ENCODE measurements at places on chromosomes 5 and 9.

DNA sequence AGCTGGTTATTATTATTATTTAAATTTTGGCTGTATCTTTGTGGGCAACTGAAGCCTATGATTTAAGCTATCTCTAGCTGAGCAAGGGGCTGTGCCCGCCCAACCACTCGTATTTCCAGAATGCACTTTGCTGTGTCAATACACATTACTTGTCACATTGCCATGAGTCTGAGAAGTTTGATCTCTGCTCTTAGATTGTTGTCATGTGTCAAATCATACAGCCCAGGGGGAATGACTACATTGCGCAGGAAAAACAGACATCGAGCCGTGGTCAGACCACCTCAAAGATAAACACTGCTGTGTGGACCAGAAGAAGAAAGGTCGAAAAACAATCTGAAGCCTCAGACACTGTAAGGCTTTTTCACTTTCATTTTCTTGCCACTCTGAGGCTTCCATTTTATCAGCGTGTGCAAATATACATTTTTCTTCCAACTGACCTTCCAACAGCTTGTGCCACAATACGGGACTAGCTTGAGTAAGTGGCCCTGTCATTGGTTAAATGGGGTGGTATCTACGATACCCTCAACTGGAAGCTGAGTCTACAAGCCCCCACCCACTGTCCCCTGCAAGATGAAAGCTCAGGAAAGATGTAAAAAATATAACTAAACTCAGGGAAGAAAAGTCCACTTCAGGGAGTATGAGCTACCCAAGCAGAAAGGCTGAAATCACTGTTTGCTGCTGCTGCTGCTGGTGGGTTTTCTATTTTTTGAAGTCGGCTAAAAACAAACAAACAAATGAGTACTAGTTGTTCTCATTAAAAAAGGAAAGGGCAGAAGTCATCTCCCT is 603.0 kb downstream of the BNC2 start:
- DNase-seq = no peak

- DNase-seq = no peak
Observed at GRCh38 chr5:168313596-168314204, 22.3 kb downstream of the WWC1 start.

DNA sequence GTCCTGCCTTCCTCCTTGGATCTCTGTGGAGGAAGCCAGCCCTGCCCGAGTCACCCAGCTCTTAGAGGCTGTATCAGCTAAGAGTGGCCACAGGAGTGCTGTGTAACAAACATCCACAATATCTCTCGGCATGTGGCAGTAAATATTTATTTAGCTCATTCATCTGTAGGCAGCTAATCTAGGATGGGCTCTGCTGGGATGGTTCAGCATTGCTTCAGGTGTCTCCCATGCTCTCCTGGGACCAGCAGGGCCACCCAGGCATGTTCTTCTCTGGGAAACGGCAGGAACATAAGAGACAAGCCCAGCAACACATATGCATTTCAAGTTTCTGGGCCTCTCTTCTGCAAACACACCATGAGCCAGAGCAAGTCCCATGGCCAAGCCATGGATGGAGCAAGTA is 56.1 kb downstream of the HRH2 start:
- DNase-seq = no peak

DNA sequence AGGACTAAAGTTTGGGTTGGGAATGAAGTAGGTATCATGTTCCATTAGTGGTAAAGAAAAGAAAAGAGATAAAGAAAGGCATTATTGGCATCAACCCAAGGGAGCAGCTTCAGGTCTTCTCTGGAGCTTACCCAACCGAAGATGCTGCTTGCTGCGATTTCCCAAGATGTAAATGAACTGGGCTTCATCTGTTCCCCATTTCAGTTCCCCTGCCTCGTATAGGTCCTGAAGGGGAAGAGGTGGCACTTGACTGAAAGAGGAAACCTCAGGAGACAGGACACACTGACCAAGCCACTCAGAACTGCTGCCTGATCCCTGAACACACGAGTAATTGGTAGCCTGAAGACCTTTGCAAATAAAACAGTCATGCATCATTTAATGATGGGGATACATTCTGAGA is 24.6 kb downstream of the ANXA6 start:
- no peak for DNase-seq

DNA sequence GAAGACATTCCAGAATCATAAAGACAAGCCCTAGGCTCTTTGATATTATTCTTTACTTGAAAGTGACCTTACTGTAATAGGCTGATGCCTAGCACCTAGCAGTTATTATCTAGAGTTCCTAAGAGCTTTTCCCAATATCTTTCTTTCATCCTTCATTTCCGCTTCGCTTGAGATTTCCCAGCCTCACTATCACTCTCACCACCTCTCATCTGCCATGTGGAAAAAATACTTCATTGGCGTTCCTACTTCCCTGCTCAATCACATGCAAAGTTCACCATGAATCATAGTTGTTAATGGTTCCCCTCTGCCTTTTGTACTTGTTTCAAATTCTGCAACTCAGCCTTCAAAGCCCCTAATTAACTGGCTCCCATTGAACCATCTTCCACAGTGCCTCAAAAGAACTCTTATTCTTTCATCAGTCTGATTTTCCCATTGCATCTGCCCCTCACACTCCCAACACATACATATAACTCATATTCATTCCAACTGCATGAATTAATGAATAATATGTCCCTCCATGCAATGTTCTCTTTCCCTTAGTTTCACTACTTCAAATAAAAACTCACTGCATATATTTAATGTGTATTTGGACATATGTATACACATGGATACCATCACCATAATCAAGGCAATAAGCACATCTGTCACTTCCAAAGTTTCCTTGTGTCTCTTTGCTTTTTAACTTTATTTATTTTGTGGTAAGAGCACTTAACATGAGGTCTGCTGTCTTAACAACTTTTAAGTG is 221.6 kb downstream of the PARP8 start:
- no peak for DNase-seq

GRCh38 chr5:108878756-108879155 is 131.1 kb downstream of the FER start:
- no peak for DNase-seq

GRCh38 chr5:98128271-98128670 is 645.2 kb upstream of the RGMB start:
- DNase-seq = no peak

DNA sequence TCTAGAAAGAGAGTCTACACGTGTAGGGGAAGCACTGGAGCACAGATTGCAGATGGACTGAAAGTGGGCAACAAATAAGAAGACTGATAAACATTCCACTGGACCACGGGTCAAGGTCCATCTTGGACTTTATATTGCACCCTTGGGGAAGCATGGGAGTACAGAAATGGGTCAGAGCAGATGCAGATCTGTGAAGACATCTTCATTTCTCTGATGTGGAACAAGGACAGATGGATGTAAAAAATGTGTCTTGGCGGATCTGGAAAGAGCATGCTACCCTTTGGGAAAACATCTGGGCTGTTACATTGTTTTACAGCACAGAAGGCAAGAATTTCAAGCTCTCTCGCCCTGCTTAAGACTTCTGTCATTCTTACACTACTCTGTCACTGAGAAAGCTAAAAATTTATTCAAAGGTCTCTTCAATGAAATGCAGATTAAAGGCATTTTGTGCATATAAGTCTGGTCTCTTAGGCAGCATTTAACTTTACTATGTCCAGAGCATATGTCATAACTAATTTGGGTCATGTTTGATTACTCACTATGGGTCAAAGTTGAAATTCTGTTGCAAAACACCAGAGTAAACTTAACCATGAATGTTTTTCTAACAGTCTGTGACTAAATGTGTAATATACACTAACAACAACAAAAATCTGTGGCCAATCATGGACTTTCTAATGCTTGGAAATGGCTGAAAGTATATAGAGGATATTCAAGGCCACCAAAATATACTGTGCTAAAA is 756.4 kb upstream of the DMAC1 start:
- peak; percentile 62 for DNase-seq

- no peak for DNase-seq
Observed at GRCh38 chr5:116536316-116537083, 38.1 kb downstream of the SEMA6A start.

GRCh38 chr5:76947082-76947503 is 5.8 kb upstream of the CRHBP start:
- DNase-seq = no peak

DNA sequence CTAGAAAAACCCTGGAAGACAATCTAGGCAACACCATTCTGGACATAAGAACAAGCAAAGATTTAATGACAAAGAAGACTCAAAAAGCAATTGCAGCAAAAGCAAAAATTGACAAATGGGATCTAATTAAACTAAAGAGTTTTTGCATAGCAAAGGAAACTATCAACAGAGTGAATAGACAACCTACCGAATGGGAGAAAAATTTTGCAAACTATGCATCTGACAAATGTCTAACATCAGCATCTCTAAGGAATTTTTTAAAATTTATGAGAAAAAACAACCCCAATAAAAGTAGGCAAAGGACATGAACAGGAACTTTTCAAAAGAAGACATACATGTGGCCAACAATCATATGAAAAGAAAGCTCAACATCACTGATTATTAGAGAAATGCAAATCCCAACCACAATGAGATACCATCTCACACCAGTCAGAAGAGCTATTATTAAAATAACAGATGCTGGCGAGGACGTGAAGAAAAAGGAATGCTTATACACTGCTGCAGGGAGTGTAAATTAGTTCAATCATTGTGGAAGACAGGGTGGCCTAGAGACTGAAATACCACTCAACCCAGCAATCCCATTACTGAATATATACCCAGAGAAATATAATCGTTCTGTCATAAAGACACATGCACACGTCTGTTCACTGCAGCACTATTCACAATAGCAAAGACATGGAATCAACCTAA is 3.8 kb downstream of the MOCS2 start:
- no peak for DNase-seq

DNA sequence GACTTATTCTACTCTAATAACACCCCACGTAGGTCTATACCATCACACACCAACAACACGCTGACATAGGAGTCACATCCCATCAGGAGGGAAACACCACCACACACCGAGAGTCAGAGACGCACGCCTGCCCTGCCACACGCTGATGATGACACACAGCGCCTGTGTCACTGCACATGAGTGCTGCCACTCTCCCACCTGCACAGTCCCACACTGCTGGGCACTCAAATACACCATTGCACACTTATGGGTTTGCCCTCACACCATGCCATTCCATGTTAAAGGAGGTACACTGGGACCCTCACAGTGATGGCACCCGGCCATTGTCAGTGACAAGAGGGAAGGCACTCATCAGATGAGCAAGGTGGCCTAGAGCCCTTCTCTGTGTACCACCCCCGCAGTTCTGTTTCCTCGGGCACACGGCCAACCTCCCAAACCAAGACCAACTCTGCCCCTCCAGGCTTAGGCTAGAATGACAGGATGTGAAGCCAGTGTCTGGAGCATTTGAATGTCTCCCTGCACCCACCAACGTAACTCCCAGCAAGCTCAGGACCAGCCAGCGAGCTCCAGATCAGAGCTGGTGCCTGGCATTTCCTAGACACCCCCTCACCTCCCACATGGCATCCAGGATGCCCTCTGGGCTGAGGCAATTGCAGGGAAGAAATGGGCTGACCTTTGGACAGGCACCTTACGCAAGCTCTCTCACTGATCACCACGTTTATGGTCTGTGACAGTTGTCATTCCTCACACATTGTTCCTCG is 3.6 kb upstream of the CPLX2 start:
- DNase-seq = peak; percentile 66

DNA sequence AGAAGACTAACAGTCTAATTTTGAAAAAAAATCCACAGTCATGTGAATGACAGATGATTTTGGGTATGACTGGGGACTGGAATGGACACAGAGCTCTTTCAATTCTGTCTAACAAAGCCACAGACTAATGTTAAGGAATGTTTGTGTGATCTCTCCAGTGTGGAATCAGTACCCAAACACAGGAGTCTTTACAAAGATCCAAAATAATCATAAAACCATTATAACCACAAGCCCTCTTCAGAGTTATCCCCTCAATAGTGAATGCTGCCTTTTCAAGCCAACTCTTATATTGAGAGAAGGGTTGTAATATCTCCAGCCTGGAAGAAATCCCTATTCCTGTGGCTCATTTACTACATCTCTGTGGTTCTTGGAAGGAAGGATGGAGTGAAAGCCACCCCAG is 552.0 kb upstream of the CLINT1 start:
- DNase-seq = no peak

- DNase-seq = no peak
Observed at GRCh38 chr9:16345902-16346301, 524.6 kb downstream of the BNC2 start.

- no peak for DNase-seq
Observed at GRCh38 chr9:13520069-13520468, 240.6 kb upstream of the MPDZ start.

DNA sequence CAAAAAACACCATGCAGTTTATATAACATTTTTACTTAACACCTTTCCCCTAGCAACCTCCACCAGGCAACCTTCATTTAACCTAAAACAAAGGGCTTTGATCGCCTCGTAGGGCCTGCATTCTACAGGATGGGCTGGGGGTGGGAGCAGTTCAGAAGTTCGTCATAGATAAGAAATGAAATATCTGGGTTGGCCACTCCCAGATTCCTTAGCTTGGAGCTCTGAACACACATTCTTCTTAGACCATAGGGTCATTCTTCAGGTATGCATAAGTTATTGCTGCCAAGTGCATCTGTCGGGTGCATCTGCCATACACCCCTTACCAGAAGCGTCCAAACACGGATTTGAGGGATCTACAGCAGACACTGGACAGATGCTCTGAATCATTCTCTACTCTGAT is 4.3 kb upstream of the SLC22A5 start:
- peak; percentile 80 for DNase-seq

- peak; percentile 47 for DNase-seq
Observed at GRCh38 chr5:108061941-108062340, 320.0 kb downstream of the FBXL17 start.

DNA sequence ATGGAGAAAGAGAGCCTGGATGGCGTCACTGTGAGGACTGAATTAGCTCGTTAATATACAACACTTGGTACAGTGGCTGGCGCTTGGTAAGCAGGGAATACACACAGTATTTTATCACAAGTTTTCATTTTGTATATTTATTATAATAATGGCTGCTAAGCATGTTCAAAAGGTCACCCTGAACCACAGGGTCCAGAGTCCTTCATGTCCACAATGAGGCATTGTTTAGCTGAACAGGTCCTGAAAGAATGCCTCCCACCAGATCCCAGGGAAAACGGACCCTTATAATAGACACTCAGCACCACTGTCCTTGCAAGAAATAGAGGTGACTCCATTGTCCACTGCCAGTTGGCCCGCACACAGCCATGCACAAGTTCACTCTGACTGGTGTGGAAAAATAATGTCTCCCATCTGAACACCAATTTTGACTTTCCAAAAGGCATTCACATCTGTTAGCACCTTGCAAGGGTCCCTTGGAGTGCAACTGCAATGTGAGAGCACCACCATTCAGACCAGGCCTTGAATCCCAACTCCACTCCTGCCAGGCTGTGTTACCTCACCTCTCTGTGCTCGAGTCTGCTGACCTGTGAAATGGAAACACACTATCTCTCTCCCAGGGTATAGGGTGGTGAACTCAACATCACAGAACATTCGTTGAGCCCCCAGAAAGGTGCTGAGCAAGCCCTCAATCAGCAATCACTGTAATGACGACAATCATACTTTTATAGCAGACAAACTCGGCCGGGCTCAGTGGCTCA is 3.9 kb downstream of the VDAC1 start:
- no peak for DNase-seq

- DNase-seq = no peak
Observed at GRCh38 chr9:31574006-31574765, 810.3 kb upstream of the ACO1 start.

Measured in MCF 10A (cell line).